ENCODE measurements at places on chromosomes 4 and X.

- peak; percentile 38 for DNase-seq
Observed at GRCh38 chrX:70452143-70452733, 7.6 kb downstream of the DLG3 start.

DNA sequence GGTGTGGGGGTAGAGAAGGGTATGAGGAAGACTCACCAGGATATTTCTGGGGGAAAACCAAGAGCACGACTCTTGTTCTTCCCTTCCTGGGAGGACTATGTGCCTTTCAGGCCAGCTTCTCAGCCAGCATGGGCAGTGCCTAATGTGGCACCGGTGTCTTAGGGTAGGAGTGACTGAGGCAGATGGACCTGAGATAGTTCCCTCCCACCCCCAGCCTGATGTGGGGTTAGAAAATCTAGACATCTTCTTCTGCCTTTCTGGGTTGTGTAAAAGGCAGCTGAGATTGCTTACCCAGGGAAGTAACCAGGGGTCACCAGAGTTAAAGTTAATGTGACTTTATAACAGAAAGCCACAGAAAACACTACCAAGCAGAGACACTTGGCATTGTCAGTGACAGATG, 127.3 kb downstream of the TMA16 start:
- no peak for DNase-seq

DNA sequence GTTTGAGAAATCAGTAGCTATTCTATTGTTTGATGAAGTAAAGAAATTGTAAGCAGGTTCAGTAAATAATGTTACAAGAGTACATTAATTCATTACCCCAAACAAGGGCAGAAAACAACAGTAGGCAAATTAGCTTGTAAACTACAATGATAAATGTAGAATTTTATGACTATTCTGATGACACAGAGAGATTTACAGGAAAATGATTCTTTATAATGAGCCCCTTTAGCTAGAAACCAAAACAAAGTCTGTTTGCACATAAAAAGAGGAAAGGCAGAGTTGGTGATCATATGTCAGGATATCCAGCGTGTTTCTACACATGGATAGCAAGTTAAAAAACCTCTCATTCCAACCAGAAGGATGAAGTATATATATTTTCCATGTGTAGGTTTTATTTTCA, 204.8 kb downstream of the CFAP299 start:
- no peak for DNase-seq

- no peak for DNase-seq
Observed at GRCh38 chr4:91113130-91113706, 986.0 kb downstream of the CCSER1 start.

GRCh38 chr4:182465979-182466378, 222.8 kb downstream of the TENM3 start:
- no peak for DNase-seq

GRCh38 chr4:172985552-172985951, 183.1 kb upstream of the GALNT7 start:
- DNase-seq, result no peak

- DNase-seq, result no peak
Observed at GRCh38 chr4:306551-306961, 1.3 kb upstream of the ZNF732 start.

- no peak for DNase-seq
Observed at GRCh38 chr4:137274404-137274803, 257.9 kb downstream of the PCDH18 start.

GRCh38 chrX:48090123-48090522, 18.7 kb upstream of the ZNF630 start:
- DNase-seq, result no peak

DNA sequence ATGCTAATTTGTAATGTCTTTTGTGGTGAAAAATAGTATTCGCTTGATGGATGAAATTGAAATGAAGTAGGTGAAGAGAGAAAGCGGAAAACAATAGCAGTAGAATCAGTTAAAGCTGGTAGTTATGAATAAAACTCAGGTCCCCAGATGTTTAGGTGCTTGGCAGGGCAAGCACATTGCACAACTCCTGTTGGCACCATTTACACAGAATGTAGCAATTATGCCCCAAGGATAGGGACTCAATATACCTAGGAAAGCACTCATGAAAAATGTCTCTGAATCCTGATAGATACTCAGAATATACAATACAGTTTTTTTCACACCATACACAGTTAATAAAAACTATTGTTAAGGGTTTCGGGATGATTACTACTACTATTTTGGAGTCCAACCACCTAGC, 26.5 kb upstream of the GRIA3 start:
- DNase-seq, result no peak

DNA sequence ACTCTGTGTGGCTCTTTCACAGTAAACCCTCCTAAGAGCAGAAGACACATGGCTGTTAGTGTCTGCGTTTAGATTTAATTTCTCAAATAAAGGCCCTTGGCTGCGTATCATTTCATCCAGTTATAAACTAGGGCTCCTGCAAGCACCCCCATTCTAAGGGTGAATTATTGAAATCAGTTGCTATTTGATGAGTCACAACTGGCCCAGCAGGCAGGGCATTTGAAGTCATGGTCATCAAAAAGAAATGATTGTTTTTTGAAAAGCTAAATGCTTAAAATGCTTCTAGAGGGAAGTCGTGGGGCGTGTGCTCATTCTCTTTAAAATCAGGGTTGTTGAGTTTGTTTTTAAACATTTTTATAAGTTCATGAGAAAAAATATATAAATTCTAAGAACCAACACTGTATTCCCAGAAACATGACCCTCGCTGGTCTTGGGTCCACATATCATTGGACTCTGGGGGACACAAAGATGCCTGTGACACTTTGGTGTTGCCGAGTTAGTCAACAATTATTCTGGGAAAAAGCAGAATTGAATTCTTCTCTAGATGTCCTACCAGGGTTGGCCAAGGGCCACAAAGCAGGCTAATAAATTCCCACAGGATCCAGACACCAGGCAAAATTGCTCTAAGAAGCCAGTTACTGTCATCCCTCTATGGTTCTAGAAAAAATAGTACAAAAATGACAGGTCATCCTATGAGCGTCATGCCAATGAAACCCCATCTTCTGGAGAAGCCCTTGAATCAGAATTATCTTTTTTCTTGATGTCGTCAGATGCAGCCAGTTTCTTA, 99.5 kb upstream of the MYOZ2 start:
- DNase-seq, result no peak

GRCh38 chrX:132822634-132823012, 135.8 kb downstream of the HS6ST2 start:
- DNase-seq, result no peak

GRCh38 chrX:136574548-136574947, 42.5 kb downstream of the VGLL1 start:
- no peak for DNase-seq

- DNase-seq, result no peak
Observed at GRCh38 chrX:74250574-74250973, 53.4 kb upstream of the ZCCHC13 start.

DNA sequence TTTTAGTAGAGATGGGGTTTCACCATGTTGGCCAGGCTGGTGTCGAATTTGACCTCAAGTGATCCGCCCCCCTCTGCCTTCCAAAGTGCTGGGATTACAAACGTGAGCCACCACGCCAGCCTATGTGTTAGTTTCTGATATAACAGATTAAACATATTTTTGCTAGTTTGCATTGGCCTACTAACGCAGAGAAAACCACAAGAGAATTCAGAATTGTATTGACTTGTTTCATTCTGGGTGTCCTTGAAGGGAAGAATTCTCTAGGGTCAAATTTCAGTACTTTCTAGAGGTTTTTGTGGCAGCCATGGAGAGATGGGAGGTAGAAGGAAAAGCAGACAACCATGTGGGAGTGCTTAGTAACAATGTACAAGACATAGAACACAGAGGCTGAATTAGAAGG, 46.1 kb upstream of the BMPR1B start:
- DNase-seq, result no peak

DNA sequence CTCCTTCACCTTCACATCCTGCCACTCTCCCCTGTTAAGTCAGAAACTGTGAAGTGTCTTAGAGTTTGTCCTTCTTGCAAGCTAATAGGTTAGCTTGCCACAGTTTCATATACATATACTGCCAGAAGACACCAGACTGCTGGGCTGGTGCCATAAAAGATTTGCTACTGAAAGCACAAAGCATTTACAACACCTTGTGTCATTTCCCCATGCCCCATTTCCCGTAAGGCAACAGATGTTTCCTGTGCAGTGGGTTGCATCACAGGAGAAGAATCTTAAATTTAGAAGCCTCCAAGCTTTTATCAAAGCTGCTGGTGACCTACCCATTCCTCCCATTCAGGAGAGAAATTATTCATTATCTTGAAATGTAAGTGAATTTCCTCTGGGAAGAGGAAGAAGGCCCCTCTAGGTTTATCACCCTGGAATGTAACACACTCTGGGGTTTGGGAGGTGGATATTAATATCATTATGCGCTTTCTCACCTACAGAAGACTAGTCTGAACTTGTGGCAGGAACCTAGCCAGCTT, 34.5 kb upstream of the RAB33B start:
- DNase-seq, result no peak

DNA sequence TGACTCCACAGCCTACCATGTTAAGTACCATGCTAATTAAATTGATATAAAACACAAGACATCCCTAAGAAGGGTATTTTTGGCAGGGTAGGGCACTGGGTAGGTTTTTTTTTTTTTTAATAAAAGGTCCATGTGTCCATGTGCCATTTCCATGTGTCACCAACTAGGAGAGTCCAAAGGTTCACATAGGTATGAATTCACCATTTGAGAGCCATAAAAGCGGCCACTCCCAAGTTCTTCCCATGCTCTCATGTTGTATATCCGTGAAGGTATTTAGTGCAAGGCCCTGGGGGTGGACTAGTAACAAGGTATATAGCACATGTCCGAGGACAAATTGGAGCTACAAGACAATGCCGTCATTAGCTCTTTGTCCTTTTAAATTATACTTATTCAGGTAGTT, 107.3 kb downstream of the PDE5A start:
- no peak for DNase-seq

GRCh38 chr4:147586637-147587036, 30.6 kb upstream of the TMEM184C start:
- no peak for DNase-seq

GRCh38 chr4:153794006-153794405, 5.1 kb upstream of the SFRP2 start:
- no peak for DNase-seq

- DNase-seq, result no peak
Observed at GRCh38 chr4:134144337-134144736, 57.3 kb downstream of the PABPC4L start.

DNA sequence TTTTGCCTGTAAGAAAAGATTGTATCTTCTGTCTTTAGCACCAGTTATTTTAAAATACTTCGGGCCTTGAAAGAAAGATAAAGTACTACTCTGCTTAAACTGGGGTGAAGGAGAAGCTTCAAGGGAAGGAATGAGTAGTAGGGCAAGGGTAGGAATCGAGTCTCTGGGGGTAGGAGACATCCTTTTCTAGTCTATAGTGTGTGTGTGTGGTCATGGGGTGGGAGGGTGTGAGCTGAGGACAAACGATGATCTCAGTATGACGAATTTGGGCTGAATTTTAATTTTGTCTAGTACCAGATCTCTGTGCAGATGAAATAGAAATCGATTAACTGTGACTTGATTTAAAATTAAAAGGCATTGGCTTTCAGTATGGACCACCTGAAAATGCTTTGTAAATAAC, 3.3 kb upstream of the MYOZ2 start:
- DNase-seq, result no peak

DNA sequence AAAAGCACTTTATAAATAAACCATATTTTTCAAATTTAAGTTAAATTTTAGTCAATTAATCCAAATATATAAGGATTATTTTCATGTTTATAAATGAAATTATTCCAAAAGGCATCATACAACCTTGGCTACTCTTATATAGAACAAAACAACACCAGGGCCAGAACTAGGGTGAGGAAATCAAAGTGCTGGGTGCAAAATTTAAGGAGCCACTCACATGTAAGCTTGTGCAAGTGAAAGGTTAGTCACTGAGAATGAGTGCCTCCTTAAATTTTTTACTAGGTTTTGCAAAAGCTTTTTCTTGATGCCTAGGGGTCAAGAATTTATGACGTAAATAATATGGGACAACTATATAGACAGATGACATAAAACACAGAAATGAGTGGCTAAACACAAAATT, 83.4 kb upstream of the COX18 start:
- DNase-seq, result no peak

DNA sequence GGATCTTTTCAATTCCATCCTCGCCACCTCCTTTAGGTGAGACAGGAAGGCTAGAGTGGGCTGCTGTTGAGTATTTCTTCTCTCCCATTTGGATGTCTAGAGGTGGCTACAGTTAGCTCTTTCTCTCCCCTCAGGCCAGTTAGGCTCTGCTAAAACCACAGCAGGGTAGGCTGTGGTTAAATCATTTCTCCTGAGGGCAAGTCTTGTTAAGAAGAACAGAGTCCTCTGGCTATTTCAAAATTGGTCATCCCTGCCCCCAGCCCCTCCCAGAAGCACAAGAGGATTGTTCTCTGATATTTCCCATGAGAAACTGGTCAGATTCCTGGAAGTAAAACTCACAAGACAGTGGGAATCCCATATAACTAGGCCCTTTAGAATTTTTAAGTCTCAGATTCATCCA, 1359.5 kb downstream of the TECRL start:
- no peak for DNase-seq

GRCh38 chrX:36957425-36958328, 50.5 kb upstream of the FAM47C start:
- no peak for DNase-seq

GRCh38 chr4:151862766-151863165, 102.0 kb upstream of the GATB start:
- DNase-seq, result no peak

DNA sequence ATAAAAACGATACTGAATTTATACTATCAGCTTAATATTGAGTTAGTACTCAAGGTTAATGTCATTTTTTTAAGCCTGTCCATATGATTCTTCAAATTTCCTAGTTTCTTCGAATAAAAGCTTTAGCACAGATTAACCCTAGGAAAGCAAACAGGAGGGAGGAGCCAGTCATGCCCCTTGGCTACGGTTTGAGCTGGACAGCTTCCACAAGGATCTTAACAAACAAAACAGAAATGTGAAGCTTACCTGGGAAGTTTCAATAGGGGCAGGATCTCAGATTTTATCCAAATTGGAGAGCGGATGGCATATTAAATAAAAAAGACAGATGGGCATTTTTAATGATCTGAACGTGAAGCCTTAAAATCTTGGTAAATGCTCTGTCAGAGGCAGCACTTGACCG, 2.3 kb downstream of the NWD2 start:
- DNase-seq, result no peak

DNA sequence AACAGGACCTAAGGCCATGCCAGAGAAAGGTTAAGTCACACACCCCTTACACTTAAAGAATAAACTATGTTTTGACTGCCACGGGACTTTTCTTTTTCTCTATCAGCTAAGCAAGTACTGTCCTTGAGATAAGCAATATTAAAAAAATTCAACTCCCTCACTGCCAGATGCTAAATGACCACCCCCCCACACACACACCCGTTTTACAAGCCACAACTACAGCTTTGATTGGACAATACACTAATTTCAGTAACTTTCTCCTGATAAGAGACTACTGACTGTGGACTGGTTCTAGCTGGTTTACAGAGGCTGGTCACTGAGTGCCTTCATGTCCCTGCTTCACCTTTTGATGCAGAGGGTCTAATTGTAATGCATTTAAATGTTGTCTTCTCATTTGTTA, 63.9 kb upstream of the HOPX start:
- DNase-seq, result no peak
